NCI-H774 (cell line): ENCODE measurements at places on chromosomes 1 and 21.
A peak's percentile ranks its signal among the peaks of the same experiment; 100 is the strongest.

DNA sequence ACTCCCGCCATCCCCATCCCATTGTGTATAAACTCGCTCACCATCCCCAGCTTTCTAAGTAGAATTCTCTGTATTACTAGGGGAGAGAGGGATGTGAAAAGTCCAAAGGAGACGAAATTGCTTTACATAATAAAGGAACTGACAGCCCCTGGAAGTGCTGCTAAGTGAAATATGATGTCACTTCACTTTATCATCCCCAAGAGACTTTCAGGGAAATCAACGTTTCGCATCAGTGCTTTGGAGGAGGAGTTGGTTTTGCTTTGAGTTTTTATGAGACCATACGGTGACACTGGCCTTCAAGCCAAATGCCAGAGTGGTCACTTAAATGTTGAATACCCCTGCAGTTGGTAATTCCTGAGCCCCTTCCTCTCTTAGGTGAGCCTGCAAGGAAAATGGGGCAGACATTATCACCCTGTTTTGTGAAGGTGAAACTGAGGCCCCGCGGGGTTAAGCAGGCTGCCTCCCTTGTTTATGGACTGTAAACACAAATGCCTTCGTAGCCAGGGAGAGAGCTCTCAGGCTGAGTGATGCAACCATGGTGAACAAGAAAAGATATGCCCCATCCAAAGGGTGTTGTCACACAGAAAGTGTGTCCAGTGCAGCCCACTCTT lies 58.4 kb upstream of the KAZN start:
- DNase-seq: no peak

DNA sequence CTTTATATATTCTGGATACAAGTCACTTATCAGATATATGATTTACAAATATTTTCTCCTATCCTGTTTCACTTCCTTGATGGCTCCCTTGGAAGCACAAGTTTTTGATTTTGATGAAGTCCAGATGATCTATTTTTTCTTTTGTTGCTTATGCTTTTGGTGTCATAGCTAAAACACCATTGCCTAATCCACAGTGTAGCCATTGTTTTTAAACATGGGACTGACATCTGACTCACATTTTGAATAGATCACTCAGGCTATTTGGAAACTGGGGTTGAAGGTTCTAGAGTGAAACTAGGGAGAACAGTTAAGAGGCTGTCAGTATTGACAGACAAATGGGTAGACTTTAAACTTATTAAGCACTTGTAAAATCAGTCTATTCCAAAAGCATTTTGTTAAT lies 16.6 kb downstream of the AK4 start:
- DNase-seq: no peak

DNA sequence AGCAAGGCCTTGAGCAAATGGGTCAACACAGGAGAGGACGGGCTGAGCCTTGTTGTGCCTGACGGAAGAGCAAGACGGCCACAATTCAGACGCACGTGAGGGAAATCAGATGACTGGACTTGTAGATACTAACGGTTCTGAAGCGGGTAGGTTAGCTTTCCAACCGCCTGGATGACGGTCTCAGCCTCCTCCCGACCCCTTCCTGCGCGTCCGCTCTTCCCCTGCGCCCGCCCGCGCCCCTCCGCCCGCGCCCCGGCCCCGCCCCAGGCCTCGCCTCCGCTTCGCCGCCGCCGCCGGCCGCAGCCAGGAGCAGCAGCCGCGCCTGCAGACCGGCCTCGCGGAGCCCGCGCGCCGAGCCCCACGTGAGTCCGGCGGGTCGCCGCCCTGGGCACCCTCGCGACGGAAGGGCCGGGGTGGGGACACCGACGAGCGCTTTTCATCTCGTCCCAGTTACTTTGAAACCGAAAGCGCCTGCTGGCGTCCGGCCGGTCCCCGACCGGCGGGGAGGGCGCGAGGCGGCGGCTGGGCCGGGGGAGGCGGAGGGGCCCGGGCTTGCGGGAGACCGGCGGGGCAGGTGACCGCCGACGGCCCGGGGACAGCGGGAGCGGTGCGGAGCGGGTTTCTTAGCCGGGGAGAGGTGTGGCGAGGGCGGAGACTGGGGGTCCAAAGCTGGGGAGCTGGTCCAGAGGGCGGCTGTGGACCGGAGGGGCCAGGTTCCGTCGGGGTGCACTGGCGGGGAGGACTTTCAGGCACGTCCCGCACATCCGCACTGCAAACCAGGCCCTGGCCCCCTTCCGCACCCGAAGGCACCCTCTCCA lies at the start of gene TRAF5:
Gene TRAF5, plus strand, starts transcription at position 306 of the 818 bp plus-strand sequence. CDS start 26,407 bp downstream, outside the sequence.
- DNase-seq: peak; percentile 10

DNA sequence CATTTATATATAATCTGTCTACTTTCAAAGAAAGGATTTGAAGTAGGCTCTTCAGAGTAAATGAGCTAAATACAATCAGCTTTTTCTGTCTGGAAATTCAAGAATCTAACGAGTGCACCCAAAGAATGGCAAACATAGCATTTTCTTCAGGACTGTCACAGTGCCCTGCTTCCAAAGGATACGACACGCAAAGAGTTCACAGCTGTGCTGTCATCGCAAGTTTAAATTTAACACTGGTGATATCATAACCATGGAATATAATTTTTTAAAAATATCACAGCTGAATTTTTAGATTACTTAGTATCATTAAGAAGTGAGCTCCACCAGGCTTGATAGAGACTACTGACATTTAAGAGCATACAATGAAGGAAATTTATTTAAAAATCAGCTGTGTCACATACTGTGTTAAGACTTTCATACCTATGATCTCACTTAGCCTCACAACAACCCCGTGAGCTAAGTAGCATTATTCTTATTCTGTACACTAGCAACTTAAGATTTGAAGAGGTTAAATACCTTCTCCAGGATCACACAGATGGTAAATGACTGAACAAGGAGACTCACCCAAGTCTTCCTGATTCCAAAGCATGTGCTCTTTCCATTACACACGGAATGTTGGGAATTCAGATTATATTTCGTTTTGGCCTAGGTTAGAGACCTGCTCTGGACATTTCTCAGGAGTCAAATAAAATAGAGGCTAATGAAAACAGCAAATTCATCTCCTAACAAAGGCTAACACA lies 46.2 kb upstream of the PRRX1 start:
- DNase-seq: no peak

GRCh38 chr1:24970399-24970753 lies 40.3 kb upstream of the RUNX3 start:
- DNase-seq: no peak

- no peak for DNase-seq
These were observed 59.4 kb upstream of the LRRC8B start for GRCh38 chr1:89465201-89465600.

- DNase-seq: no peak
These were observed 4.2 kb downstream of the S100A13 start for GRCh38 chr1:153623101-153623500.
